ENCODE measurements at places on chromosomes 1 and 21.

- no peak for DNase-seq
These were observed 2.0 kb downstream of the SRSF4 start for GRCh38 chr1:29179641-29180184.

DNA sequence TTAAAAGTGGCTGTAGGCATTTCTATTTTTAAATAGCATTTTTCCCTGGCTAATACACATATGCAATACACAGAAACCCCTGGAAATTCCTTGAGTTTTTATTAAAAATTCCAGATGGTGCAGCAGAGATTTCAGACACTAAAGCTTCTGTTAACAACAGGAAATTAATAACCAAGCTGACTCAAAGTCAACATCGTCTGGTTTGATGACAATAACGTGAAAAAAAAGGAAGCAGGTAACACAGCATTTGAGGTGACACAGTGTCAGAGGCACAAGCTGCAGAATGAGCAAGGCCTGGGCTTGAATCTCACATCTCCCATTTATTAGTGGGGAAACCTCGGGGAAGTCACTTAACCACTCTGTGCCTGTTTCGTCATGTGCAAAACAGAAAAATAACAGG lies 64.6 kb upstream of the GJB5 start:
- DNase-seq: no peak

DNA sequence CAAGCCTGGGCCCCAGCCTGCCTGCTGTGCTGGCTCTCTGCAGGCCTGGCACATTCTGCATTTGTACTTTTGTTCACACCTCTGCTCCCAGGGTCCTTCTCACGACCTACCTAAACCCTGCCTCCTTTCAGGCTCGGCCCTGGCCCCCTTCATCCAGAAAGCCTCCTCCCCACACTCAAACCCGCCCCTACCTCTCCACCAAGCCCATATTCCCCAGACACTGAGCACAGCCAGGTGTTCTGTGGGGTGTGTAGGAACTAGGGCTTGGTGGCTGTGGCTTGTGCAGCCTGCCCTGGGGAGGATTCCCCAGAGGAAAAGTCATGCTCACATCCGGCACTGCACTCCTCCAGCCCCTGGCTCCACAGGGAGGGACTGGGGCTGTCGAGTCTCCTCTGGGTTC lies 8.2 kb upstream of the MIXL1 start:
- DNase-seq: no peak

DNA sequence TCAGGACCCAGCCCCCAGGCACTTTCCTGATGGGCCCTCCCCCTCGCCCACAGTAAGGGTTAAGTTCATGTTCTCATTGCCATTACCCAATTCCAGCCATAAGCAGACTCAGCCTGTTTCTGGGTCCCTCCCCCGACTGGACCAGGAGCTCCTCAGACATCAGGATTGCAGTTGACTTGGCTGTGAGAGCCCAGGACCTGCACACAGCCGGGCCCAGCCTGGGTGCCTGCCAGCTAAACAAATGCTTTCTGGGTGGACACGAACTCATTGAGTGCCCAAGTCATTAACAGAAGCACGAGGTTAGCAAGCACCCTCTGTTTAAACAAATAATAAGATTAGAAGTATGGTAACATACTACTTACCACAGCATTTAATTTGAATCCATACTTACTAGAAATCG lies 147.9 kb upstream of the POU3F1 start:
- no peak for DNase-seq

- DNase-seq: no peak
These were observed 311.0 kb downstream of the KCTD3 start for GRCh38 chr1:215878128-215878527.

GRCh38 chr21:37845535-37845934 lies 70.7 kb downstream of the KCNJ6 start:
- DNase-seq: no peak

DNA sequence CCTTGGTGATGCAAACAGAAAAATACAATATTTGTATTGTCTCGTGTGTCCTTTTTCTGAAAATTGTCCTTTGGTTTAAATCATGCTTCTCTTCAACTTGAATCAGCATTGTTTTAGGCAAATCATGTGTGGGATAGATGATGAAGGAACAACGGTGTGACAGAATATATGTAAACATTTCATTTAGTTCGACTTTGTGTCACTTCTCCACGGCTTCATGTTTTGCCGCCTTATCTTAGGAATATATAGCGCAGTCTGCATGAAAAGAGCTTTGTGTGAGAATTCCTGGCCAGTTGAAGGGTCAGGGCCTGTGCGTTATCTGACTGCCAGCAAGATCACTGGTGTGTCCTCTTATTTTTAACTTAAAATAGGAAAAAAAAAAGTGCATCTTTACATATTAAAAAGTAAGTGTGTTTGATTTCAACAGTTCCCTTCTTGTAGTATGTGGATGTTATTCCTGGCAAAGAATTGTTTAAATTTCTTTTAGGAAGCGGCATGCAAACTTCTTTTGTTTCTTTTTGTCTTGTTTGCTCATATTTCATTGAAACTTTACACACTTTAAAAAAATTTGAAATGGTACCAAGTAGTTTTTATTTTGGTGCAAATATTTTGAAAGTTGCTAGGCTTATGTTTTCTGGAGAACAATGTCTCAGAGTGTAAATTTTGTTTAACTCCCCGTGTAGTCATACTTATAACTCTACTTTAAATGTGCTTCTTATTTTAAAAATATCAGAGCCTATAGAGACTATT lies 465.2 kb downstream of the USP25 start:
- DNase-seq: no peak

DNA sequence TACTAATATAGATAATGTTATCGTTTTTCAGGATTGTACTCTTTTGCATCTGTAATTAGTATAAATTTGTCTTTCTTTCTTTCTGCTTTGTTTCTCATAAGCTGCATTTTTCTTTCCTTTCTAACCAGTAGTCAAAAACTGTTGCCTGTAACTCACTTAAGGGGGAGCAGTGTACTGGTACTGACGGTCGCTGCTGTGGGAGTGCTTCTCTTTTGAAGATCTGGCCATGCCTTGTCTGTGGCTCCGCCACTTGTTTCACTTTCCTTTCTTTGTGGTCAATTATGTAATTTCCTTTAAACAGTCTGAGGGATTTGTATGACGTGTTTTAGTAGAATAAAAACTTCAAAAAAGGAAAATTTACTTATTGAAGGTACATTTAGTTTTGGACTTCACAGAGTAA lies 37.0 kb downstream of the MIA3 start:
- peak; percentile 2 for DNase-seq

GRCh38 chr1:164912290-164912689 lies 353.3 kb downstream of the PBX1 start:
- no peak for DNase-seq

DNA sequence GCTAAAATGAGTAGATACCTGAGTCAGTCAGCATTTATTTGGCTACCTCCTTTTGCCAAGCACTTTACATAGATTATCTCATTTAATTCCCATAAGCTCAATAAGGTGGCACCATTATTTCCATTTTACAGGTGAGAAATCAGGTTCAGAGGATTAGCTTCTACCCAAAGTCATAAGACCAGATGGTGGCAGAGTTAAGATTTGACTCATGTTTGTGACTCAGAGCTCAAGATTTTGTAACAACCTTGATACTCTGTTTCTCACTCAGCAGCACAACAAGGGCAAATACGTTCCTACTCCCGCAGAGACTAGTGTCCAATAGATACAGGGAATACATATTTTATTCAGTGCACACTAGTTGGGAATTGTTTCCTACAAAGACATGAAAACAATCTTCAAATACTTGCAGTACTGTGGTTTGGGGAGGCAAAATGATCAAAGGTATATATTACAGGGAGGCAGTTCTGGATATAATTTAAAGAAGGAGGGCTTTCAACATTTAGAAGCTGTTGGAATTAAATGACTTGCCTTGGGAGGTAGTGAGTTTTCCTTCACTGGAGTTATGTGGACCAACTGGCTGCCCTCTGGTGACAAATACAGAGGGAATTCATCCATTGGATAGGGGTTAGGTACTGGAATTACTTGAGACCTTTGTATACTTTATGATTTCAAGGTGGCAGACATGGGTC lies 3.6 kb downstream of the LEPR start:
- no peak for DNase-seq

All from esophagus squamous epithelium (tissue), 5 donors.